ENCODE measurements at places on chromosomes 5 and 9.

DNA sequence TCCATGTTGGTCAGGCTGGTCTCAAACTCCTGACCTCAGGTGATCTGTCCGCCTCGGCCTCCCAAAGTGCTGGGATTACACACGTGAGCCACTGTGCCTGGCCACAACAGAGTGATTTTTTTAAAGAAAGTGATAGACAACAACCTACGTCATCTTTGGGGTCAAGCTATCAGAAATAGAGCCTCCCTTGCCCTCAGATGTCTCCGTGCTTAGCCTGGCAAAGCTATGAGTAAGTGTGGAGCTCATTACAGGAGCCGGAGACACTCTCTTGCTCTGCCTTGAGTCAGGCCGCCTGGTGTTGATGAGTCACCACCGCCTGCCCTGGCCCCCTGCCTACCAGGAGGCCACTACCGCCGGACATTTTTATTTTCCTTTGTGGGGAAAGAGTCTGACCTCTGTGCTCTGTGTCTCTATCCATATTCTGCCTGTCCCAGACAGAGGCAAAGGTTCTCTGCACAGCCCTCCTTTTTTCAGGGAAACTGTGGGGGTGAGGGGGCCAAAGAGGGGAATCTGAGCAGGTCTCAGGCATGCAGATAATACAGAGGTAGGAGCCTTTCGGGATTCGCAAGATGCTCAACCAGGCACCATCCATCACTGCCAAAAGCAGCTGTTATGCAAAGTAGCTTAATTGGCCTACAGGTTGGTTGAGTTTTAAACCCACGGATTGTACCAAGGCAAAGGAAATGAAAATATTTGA lies 123.7 kb upstream of the CPEB4 start:
- peak; percentile 33 for DNase-seq

DNA sequence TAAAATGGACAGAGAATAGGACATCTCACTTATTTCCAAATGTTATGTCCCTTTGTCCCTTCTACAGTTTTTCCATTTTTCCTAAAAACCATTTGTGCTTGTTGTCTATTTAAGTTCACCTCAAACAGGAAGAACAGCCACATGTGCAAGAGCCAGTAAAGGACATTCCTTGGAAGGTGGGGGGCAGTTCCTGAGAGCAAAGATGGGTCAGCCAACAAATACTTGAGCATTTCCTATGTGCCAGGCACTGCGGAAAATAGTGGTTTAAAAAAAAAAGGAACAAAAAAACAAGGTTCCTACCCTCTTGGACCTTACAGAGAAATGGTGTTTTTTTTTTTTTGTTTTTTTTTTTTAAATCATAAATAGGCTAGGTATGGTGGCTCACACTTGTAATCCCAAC lies 26.8 kb downstream of the ANP32B start:
- DNase-seq: no peak

GRCh38 chr5:157533011-157533481 lies 42.5 kb downstream of the ADAM19 start:
- no peak for DNase-seq

DNA sequence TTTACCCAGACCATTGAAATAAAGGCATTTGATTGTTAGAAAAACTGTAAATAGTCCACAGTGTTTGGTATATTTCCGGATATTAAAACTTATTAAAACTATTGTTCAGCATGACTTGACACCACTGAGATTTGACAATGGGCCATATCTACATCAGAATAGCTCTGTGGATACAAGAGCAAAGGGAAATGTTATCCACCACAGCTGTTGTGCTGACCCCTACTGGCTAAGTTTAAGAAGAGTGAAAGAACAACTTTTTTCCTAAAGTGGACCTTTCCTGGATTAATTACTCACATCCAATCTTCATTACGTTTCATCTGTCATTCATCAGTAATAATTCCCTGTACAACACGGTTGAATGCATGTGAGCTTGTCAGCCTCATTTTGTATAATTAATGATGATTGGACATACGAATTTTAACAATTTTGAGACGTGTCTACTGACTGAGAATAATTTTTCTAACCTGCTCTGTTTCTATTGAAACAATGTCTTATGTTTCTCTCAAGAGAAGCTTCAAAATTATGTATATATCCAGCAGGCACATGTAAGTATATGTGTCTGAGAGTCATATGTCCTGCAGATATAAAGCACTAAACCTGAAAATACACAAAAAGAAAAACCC lies 1952.6 kb downstream of the MAT2B start:
- DNase-seq: peak; percentile 80

DNA sequence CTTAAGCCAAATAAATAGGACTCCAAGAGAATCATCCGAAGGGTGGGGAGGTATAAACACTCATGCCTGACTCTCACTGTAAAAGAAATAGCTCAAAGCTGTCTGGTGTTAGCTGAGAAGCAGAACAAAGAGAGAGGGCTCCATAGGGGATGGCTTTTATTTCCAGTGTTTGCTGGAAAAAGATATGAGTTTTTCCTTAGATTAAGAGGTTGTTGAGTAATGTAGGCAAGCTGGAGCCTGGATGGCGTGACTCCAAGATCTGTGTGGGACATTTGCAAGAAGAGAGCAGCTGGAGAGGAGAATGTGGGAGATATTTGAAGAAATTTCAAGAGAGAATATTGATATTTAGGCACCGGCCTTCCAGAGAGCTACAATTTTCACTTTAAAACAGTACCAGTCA lies 793.7 kb upstream of the RGMB start:
- DNase-seq: no peak

GRCh38 chr5:116249648-116250047 lies 164.8 kb downstream of the COMMD10 start:
- no peak for DNase-seq

DNA sequence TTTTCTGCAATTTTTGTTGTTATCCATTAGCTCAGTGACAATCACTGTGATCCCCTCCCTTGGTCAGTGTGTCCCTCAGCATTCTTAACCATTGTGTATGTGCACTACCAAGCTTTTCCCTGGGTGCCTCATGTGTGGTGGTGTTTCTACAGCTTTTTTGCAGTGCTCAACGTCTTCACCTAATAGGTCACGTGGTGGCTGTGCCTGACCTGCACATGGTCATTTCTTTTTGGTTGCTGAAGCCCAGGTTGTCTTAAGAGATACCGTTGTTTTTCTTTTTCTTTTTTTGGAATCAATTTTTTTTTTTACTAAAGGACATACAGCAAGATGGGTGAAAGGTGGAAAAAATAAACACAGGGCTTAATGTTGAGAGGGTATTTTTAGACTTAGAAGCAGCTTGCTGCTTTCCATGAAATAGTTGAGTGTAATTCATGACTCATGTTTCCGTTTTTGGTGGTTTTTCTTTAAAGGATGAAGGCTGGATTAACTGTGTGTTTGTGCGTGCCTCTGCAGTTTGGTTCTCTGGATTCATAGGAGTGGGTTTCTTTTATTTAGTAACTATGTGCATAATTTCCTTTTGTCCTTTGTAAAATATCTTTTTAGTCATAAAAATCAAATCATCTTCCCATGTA lies 22.2 kb downstream of the SH3GL2 start:
- peak; percentile 55 for DNase-seq

DNA sequence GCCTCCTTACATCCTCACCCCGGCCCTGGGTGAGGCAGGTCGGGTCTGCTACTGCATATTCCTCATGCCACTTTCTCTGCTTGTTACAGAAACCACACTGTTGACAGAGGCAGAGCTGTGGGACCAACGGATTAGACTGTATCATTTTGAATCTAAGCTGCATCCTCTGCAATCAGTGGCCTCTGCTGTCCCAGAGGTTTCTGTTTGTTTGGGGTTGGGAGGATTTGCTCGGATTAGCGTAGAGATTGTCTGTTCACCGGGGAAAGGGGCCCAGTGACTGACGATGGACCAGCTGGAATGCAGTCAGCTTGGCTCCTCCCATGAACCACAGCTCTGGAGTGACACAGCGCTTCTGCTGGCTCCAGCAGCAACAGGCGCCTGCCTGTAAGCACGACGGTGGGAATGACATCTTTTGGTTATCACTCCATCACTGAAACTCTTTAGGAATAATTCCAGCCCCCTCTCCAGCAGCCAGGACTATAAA lies 37.3 kb upstream of the ADRA1B start:
- peak; percentile 45 for DNase-seq

- no peak for DNase-seq
Measured at GRCh38 chr5:82347201-82347865, 69.2 kb upstream of the RPS23 start.

DNA sequence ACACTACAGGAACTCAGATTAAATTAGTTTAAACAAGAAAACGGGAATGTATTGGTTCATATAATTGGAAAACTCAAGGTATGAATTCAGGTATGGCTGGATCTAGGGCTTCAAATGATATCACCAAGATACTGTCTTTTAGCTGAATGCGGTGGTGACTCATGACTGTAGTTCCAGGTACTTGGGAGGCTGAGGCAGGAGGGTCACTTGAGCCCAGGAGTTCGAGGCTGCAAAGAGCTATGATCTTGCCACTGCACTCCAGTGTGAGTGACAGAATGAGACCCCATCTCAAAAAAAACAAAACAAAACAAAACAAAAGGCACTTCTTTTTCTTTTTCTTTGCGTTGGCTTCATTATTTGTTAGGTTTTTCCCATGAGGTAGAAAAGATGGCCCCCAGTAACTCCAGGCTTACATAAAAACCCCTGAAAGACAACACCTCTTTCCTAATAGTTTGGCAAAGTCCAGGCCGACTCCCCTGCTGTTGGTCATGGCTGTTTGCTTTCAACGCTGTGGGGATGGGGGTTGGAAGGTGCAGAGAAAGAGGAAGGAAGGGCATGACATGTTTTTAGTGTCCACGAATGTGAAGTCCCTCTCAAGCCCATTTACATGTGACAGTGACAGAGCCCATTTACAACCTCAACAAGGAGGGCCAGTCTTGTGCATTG lies 39.8 kb upstream of the CRB2 start:
- DNase-seq: peak; percentile 80

GRCh38 chr9:99020786-99021436 lies 77.2 kb downstream of the COL15A1 start:
- no peak for DNase-seq
